Ascending aorta (tissue), 2 donors: ENCODE measurements at places on chromosomes 7 and 10.

GRCh38 chr10:10865303-10865702 is 152.4 kb upstream of the CELF2 start:
- no peak for DNase-seq

DNA sequence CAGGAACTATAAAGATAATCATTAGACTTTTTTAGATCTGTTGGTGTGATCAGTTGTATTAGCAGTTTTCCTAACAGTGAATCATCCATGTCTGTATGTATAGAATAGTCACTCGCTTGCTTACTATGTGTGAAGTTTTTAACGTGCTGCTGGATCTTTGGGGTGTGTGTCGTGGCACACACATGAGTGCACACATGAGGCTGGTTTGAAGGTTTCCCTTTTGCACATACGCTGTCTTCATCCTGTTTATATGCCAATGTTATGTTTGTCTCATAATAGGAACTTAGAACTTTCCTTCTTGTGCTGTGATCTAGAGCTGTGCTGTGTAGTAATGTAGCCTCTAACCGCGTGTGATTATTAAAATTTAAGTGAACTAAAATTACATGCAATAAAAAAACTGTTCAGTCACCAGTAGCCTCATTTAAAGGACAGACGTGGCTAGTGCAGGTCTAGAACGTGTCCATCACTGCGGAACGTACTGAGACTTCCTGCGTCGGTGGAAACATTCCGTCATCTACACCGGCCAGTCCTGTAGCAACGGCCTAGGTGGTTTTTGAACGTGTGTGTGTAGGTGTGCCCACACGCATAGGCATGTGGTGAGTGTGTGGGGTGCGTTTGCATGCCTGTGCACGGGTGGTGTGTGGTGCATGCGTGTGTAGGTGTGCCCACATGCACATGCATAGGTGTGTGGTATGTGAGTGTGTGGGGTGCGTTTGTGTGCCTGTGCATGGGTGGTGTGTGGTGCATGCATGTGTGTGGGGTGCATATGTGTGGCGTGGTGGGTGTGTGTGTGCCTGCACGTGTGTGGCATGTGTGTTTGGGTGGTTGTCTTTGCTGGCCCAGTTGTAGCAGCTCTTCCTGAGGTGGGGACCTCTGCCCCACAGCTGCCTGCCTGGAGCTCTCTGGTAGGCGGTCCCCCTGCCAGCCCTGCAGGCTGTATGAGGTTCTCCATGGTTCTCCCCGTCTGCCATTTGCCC is 56.6 kb downstream of the INPP5A start:
- no peak for DNase-seq

- DNase-seq: no peak
Observed at GRCh38 chr10:107437921-107438320, 273.4 kb upstream of the SORCS1 start.

DNA sequence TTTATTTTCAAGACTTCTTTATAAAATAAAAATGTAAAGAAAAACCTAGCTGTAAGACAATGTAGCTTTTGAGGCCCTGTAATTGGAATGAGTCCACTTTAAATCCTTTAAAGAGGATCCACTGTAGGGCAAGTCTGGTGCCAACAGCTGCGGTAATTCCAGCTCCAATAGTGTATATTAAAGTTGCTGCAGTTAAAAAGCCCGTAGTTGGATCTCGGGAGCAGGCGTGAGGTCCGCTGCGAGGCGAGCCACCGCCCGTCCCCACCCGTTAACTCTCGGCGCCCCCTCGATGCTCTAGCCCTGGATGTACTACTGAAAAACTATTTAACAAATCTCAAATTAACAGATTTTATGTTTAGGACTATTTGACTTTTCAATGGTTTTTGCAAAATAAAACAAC is 414.7 kb upstream of the SEMA3C start:
- no peak for DNase-seq

GRCh38 chr10:103759100-103759781 is 96.1 kb downstream of the SH3PXD2A start:
- peak; percentile 40 for DNase-seq

- no peak for DNase-seq
Observed at GRCh38 chr7:47764746-47765145, 182.8 kb upstream of the TNS3 start.

DNA sequence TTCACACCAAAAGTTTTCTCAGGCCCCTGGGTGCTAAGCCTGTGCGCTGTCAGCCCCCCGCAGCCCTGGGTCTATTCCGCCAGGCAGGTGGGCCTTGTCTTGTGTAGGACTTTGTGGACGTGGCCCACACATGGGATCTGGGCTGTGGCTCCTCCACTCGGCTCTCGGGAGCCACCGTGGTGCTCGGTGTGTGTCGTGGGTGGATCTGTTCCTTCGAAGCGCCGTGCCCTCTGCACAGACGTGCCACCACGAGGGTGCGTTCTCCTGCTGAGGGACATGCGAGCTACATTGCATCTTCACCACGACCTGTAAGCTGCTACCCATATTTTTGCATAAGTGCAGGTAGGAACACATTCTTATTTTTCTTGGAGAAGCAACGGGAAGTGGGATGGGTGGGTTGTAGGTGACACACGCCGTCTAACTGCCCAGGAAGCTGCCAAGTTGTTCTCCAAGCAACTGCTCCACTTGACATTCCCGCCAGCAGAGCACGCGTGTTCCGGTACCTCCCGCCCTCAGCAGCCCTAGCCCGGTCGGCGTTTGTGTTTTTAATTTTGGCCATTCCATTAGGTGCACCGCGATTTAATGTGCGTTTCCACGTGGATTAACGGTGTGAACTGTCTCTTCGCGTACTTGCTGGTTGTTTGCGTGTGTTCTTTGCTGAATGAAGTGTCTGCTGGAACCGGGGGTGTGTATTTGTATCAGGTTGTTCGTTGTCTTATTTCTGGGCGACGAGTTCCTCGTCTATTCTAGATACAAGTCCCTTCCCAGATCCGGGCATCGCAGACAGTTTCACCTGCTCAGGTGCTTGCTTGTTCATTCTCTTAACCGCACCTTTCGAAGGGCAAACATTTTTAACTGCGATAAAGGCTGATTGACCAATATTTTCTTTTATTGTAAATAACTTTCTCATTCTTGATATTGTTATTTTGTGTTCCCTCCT is 47.4 kb upstream of the CFAP46 start:
- no peak for DNase-seq

GRCh38 chr7:101140746-101141382 is 13.4 kb upstream of the AP1S1 start:
- DNase-seq: no peak

DNA sequence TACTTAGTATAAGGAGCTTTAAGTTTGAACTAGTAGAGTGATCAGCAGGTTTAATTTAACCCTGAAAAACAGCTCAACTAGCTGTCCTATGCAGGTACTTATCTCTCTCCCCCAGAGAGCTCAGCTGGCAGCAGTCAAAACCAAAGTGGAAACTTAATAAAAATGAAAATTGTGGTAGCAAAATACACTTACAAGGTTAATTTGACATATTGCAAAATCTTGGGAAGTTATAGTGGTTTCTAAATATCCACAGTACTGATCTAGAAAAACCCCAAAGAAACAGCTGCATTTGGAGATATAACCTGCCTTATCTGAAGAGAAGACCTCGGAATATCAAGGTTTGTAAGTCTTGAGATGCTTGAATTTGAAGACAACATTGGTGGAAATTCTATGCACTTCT is 269.2 kb downstream of the RNLS start:
- DNase-seq: no peak

DNA sequence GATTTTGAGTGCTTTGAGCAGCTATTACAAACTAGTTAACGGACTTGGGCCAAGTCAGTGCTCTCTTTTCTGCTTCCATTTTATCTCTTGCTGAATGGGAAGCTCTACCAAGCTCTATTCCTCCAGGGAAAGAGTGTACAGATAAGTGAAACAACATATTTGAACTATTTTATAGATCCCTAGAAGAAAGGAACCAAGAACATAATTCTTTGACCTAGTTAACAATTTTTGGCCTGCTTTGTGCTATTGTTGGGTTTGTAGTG is 244.8 kb downstream of the PRKG1 start:
- no peak for DNase-seq

DNA sequence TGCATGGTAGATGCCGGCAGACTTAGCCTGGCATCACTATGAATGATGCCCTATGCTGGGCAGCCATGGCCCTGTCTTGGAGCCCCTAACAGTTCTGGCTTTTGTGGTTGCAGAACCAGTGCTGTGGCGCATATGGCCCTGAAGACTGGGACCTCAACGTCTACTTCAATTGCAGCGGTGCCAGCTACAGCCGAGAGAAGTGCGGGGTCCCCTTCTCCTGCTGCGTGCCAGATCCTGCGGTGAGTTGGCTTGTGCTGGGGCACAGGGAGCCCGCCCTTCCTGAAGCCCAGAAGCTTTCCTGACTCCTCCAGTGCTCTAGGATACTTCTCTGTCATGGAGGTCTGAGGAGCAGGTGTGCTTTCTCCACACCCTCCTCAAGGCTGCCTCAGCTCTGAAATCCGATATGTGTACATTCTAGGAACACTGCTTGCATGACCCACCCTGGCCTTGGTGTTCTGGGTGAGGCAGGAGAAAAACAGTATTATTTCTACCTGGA is 25.6 kb upstream of the SH2D4B start:
- DNase-seq: no peak

DNA sequence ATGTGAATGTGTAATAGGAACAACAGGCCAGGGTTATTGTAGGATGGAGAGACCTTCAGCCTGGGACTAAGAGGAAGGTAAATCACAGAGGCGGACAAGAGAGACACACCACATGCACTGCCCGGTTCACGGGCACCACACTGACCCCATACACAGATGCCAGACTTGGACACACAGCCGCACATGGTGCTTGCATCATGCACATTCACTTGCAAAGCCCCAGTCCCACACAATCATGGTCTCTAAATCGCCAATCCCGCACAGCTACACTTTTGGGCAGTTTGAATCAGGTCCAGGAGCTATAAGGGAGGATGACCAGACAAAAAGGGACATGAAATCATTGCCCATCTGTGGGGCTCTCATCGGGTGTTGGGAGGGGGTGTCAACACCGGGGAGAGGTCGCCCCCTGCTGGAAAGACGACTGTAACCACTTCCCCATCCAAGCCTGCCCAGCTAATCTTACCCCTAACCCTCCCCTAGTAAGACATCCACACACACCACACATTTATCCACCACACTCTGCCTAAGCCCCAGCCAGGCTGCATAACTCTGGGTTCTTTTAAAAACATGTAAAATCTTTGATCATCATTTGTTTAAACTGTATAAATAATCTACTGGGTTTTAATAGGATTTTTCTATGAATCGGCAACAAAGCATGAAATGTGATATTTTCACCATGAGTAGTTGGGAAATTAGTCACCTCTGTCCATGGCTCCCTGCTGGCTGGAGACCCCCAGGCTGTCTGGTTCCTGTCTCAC is 40.5 kb upstream of the SLF2 start:
- DNase-seq: no peak

- DNase-seq: no peak
Observed at GRCh38 chr10:105793071-105793470, 1152.0 kb downstream of the SORCS3 start.

- DNase-seq: no peak
Observed at GRCh38 chr10:52779541-52780390, 7.2 kb upstream of the MBL2 start.

DNA sequence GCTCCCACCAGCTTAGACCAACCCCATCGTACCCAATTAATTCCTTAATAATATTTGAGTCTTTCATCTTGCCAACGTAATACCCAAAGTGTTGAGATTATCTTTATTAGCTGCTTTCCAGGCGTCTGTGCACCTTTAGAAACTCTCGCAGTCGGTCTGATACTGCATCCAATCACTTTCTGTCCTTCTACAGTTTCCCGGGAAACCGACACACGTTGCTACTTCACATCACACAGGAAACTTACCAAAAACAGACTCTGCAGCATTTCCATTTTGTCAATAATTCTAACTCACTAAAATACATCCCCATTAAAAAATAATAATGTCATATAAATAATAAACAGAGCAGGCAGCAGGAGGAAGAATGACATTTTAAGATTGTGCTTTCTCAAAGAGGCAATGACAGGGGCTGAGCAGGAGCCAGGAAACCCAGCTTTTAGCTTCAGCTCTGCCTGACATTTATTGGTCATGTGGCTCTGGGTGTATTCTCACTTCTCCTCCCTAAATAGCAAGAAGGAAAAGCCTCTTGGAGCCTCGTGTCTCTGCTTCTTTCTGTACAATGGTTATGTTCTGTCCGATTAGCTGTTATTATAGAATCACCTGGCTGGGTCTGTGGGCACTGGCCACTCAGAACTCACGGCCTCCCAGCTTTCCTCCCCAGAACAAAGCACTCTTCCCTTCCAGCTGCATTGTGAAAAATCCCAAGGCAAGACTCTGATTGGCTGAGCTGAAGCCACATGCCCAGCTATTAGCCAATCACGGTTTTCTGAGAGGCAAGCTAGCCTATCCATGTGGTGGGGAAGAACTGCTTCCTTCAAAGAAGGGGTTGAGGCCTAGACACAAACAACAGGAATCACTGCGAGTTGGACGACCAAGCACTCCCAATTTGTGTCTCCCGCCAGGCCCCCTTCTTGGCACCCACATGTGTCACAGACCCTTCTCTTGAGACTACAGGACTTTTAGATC is 424.7 kb upstream of the FOXK1 start:
- DNase-seq: no peak

- no peak for DNase-seq
Observed at GRCh38 chr10:122328676-122329075, 45.8 kb upstream of the PLEKHA1 start.

GRCh38 chr7:31734456-31734855 is 47.4 kb downstream of the PPP1R17 start:
- no peak for DNase-seq

GRCh38 chr7:55140941-55141278 is 122.1 kb downstream of the EGFR start:
- no peak for DNase-seq

DNA sequence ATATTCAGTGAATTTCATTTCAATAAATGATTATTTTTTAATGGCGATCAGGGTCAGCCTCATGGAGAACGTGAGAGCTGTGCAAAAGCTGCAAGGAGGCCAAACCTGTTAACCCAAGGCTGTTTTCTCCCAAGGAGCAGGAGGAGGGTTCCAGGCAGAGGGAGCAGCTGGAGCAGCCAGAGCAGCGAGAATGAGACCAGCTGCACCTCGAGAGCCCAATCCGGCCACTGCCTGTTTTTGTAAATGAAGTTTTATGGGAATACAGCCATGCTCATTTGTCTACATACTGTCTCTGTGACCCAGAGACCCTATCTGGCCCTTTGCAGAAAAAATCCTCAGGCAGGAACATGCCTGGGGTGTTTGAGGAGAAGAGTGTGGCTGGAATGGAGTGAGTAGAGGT is 104.9 kb downstream of the GRK5 start:
- no peak for DNase-seq

- DNase-seq: peak; percentile 70
Observed at GRCh38 chr7:32204361-32205018, 134.3 kb upstream of the PDE1C start.

GRCh38 chr10:124763267-124763666 is 19.1 kb upstream of the FAM53B start:
- no peak for DNase-seq

GRCh38 chr10:114304571-114305421 is 65.7 kb downstream of the VWA2 start:
- DNase-seq: no peak

GRCh38 chr7:44151956-44152355 is 10.8 kb upstream of the MYL7 start:
- DNase-seq: no peak

- DNase-seq: no peak
Observed at GRCh38 chr10:18737236-18737635, 78.0 kb downstream of the ARL5B start.

- no peak for DNase-seq
Observed at GRCh38 chr10:42754155-42755027, 28.2 kb upstream of the BMS1 start.

- no peak for DNase-seq
Observed at GRCh38 chr10:28494420-28494819, 38.5 kb upstream of the WAC start.
